ENCODE measurements at places on chromosomes 6 and 20. TPM values are rescaled to one million over a fixed set of nuclear protein-coding genes. Genes with fewer than 3 reads are reported as not detected.
A peak's percentile ranks its signal among the peaks of the same experiment; 100 is the strongest.

SIRPB2 gene
- 4.1 TPM for polyA plus RNA-seq

DNA sequence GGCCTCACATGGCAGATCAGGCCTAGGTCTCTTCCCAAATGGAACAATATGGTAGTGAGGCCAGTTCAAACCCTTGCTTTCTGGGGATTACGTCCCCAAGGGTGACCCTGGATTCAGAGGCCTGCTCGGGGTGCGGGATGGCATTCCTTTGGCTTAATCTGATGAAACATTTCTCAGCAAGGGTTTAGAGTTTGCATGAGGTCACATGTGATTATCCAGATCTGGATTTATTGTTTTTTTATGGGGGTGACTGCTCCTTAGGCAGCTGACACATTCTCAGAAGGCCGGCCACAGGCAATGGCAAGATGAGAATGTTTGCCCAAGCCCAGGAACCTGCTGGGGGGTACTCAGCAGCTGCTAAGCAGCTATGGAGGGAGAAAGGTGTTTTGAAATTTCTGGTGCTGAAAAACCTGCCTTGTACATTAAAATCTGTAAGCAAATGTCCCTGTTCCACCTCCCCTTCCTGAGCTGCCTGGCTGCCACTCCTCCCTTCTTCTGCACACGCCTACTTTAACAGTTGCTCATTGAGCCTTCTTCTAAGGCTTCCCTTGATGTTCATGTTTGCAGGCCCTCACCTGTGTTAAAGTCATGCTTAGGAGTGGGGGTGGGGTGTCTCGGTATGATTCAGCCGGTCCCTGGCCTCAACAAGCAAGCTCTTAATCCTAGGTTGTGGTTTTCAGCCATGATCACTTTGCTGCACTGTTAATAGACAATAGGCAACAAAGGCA, 37.9 kb upstream of the FUCA2 start:
- DNase-seq = no peak

LPIN3 gene
- polyA plus RNA-seq = 3.0 TPM

PARD6B gene
- polyA plus RNA-seq = not detected

DNA sequence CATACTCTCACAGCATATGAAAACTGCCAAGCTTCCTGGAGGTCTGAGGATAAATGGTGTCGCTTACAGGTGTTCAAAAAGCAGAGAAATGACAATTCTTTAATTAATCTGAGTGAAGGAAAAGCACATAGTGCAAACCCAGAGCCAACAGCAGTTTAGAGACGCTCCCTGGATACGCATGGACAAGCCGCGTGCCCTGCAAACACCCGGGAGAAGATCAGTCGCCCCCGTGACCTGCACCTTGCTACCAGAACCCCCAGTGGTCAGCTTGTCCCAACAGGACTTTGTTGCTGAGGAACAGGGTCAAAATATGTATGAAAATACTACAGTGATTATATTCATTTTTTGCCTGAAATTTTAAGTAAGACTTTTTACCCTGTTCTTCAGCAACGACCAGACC, 93.9 kb downstream of the PSMG4 start:
- DNase-seq = no peak

TNNC2 gene
- polyA plus RNA-seq = 1,517 TPM

GRCh38 chr6:33642897-33643296, 21.8 kb downstream of the ITPR3 start:
- DNase-seq = peak; percentile 10

- DNase-seq = no peak
Observed at GRCh38 chr6:166515072-166515810, 71.2 kb downstream of the RAMACL start.

- no peak for DNase-seq
Observed at GRCh38 chr20:8020314-8021079, 936 bp upstream of the TMX4 start.

DNA sequence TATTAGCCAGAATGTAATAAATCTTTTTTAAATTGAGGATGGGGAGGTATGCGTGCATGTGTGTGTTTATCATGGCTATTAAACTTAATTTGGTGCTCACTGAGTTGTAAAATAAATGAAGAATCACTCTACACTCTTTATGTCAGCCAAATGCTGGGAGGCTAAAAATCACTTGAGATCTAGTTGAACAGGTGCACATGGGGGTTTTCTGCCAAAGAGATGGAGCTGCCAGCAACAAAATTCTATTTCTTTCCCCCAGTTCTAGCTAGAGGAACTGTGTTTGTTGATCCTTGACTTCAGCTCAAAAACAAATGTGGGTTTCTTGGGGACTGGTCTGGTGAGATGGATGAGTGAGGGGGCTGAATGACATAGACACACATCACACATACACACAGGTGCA, 183.3 kb upstream of the BTBD3 start:
- no peak for DNase-seq

GRCh38 chr20:49545572-49545971, 22.4 kb downstream of the PTGIS start:
- no peak for DNase-seq

- no peak for DNase-seq
Observed at GRCh38 chr20:50470264-50470858, 39.8 kb upstream of the PTPN1 start.

LY6G5B gene
- 18.9 TPM for polyA plus RNA-seq

- no peak for DNase-seq
Observed at GRCh38 chr6:21022343-21023107, 488.3 kb downstream of the CDKAL1 start.

DNA sequence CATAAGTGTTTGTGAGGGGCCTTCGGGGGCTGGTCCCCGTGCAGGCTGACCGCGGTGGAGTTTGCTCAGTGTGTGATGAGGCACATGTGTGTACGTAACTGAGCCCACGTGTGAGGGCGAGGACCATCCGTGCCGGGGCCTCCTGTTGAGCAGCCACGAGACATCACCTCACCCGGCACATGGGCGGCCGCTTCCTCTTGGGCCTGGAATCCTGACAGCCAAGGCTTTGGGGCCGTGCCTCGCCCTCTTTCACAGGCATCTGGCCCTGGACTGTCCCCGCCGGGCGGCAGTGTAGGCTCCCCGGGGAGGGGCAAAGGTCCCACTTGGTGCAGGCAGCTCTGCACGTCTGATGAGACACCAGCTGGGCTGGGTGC, 202.3 kb downstream of the DLL1 start:
- no peak for DNase-seq

GRCh38 chr6:85163156-85164080, 286.5 kb upstream of the NT5E start:
- DNase-seq = no peak

DNA sequence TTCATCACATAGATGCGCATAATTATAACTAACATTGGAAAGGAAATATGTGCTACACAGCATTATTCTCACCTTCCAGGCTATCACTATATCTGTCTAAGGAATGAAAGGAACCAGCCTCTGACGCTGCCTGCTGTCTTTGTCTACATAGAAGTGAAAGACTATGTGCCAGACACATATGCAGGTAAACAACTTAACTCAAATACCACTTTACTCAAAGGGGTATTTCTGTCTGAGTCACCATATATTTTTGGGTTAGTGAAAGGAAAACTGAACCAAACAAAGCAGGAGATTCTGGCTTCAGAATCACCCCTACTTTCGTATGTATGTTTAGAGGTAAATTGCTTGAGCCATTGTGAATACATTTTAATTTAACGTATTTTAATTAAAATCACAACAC, 328.6 kb upstream of the PLCB4 start:
- DNase-seq = no peak

CBFA2T2 gene
- polyA plus RNA-seq = 12.2 TPM

RRAGD gene
- polyA plus RNA-seq = 30.3 TPM

GRCh38 chr20:49594143-49594930, 26.4 kb upstream of the PTGIS start:
- DNase-seq = peak; percentile 80

DNA sequence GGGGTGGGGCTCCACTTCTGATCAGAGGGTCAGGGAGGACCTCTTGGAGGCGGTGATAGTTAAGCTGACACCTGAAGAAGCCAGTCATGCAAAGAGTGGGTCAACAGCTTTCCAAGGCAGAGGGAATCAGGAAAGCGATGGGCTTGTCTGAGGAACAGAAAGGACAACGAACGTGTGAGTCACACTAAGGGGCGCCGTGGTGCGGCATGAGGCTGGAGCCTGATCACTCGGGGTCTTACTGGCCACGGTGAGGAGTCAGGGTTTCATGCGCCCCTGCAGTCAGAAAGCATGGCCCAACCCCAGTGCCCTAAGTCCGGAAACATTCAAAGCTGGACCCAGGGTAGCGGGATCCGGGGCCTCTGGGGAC, 50.6 kb upstream of the SLC32A1 start:
- DNase-seq = no peak

DNA sequence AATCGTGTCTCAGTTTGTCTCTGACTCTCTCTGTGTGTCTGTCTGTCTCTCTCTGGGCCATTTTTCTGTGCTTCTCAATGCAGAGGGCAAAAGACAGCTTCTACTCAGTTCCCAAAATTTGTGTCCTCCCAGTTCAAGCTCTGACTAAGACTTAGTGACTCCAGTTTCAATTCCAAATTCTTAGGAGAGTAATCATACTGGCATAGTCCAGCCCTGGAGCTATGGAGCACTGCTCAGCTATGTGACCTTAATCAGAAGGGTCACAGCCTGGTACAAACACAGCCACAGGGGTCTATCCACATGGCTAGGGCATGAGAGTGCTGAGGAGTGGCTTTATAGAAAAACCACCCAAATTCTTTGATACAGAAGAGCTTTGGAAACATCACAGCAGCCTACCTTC, 91.9 kb downstream of the FOXF2 start:
- DNase-seq = no peak

- no peak for DNase-seq
Observed at GRCh38 chr20:47653869-47654268, 131.4 kb downstream of the SULF2 start.

DNA sequence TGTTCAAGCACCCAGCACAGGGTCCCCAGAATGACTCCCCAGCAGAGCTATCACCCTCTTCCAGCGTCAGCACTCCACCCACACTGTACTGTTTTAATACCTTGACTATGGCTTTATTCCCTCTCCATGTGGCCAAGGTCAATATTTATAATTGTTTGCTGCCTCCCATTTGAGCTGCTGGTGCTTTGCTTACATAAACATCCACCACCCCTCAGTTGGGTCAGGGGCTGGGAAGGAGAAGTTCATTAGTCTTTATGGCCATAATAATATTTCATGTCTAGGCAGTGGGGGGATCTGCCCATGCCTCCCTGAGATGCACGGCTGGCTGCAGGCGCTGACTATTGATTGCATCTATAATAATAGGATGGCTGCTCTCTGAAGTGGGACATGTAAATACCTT, 41.8 kb upstream of the SAYSD1 start:
- no peak for DNase-seq

GRCh38 chr20:31548820-31549512, 34.7 kb downstream of the HM13 start:
- DNase-seq = no peak

MYH7B gene
- 165 TPM for polyA plus RNA-seq

DNA sequence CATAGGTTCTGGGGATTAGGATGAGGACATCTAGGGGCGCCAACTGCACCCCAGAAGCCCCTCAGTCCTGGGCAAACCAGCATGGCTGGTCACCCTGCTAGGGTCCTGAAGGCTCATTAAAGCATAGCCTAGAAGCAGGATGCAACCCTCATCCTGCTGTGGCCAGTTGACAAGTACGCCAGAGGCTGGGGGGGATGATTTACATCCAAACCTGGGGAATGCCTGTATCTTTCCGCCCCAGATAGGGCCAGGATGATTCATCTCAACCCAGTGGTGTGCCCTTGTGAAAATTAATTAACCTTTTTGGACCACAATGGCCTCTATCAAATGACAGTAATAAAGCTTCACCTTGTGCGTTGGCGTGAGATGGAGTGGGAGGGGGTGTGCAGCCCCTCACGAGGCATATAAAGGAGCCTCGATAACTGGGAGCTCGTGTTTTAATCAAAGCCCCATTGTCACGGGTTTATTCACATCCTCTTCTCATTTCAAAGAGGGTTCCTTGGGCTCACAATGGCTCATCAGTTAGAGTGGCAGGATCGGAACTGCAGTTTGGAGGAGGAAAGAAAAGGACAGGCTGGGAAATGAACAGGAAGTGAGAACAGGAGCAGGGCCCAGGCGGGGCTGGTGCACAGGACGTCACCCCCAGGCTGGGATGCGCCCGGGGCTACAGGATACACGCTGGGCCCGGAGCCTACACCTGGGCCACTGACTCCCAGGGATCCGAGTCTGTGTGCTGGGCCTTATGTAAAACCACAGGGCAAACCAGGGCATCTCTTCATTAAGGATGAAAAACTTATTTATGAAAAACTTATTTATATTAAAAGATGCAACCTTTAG, 121.8 kb upstream of the PHACTR3 start:
- no peak for DNase-seq
